Activated T-helper 17 cell treated with anti-CD3 and anti-CD28 coated beads, Interleukin-2, amount 50 U/mL, for 72 hours (primary cell): ENCODE measurements at places on chromosomes 5 and 9. TPM values are rescaled to one million over a fixed set of nuclear protein-coding genes. Genes with fewer than 3 reads are reported as not detected.
A peak's percentile ranks its signal among the peaks of the same experiment; 100 is the strongest.

Gene CAVIN4
- total RNA-seq: 0.45 TPM

GRCh38 chr5:23419115-23419514 is 88.3 kb upstream of the PRDM9 start:
- ATAC-seq: no peak

Gene DAB2
- not detected for total RNA-seq

DNA sequence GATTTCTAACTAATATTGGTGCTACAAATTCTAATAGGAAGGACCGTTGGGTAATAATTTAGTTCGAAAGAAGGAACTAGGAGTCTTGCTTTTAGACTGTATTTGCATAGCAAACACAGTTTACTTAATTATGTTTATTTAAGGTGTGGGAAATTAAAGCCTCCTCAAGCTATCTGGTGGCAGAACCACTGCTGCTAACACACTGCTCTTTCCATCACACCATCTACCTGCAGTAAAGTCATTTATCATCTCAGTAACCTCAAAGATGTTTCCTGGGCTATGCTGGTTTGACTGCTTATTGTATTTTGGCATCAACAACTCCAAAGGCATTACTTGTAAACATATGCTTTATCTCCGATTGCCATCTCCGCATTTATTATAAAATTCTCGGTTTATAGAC is 114.3 kb downstream of the DEPDC1B start:
- ATAC-seq: no peak

GRCh38 chr9:126483468-126484073 is 130.2 kb upstream of the LMX1B start:
- peak; percentile 34 for ATAC-seq

DNA sequence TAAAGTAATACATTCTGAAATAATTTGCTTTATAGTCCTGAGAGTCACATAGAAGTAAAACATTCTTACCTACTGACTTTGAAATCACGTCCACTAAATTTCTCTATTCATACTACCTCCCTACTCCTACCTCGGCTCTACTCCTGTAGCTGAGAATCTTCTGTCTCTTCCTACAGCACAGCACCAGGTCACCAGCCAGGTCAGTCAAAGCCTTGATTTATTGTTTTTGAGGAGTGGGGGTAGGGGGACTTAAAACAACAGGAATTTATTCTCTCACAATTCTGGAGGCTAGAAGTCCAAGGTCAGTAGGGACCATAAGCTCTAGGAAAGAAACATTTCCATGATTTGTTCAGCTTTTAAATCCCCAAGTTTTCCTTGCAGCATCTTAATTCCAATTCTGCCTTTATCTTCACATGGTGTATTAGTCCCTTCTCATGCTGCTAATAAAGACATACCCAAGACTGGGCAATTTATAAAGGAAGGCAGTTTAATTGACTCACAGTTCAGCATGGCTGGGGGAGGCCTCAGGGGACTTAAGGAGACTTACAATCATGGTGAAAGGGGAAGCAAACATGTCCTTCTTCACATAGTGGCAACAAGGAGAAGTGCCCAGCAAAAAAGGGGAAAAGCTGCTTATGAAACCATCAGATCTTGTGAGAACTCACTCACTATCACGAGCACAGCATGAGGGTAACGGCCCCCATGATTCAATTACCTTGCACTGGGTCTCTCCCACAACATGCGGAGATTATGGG is 49.6 kb upstream of the CCNG1 start:
- no peak for ATAC-seq

GRCh38 chr5:64576250-64576649 is 70.4 kb downstream of the RGS7BP start:
- no peak for ATAC-seq

Gene F12
- total RNA-seq: 3.7 TPM
